B cell (primary cell): ENCODE measurements at places on chromosomes 16 and 17.
A peak's percentile ranks its signal among the peaks of the same experiment; 100 is the strongest.

GRCh38 chr16:21084631-21085225, 65.9 kb downstream of the DNAH3 start:
- no peak for DNase-seq

- peak; percentile 84 for DNase-seq
Measured at GRCh38 chr17:61139219-61139618, 260.4 kb upstream of the TBX2 start.

GRCh38 chr17:29677221-29677791, 54.6 kb upstream of the CORO6 start:
- no peak for DNase-seq

DNA sequence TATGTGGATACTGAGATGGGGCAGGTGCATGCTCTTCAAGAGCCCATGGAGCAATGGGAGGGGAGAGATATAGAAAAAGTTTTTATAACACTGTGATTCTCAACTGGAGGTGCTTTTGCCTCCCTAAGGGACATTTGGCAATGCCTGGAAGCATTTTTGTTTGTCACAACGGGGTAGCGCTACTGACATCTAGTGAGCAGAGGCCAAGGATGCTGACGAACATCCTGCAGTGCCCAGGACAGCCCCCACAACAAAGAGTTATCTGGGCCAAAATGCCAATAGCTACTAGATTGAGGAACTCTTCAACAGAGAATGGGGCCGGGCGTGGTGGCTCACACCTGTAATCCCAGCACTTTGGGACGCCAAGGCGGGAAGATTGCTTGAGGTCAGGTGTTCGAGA, 67.2 kb upstream of the CLEC3A start:
- no peak for DNase-seq

DNA sequence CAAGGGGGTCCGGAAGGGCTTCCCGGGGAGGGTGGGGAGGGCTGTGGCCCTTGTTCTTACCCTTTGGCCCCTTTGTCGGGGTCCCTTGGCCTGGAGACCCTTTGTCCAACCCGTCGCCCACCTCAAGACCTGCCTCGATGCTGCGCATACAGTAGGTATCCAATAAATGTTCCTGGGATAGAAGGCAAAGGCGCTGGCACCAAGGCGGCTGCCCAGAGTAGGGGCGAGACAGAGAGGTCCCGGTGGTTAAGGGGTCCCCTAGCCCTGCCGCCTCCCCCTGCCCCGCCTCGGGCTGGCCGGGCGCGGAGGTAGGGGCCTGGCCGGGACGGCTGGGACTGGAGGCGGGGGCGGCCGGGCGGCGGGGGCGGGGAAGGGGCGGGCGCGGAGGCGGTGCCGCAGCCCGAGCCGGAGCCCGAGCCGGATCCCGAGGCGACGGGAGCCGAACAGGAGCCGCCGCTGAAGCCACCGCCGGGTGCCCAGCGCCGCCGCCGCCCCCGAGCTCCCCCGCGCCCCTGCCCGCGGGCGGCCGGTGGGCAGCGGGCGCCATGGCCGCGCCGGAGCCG, at the start of gene NHERF2:
Gene NHERF2 (plus strand): TSS at position 442 of the 563 bp plus-strand sequence. CDS start 104 bp downstream, at position 546.
- peak; percentile 35 for DNase-seq

GRCh38 chr16:5951486-5951885, 853.9 kb upstream of the EEF2KMT start:
- DNase-seq, result no peak

GRCh38 chr17:49575679-49576087, at the start of gene NXPH3:
NXPH3 (plus strand) TSS chr17:49575871; CDS start chr17:49576220, 349 bp downstream.
- DNase-seq, result peak; percentile 72
